ENCODE measurements at places on chromosomes 5 and 9.

DNA sequence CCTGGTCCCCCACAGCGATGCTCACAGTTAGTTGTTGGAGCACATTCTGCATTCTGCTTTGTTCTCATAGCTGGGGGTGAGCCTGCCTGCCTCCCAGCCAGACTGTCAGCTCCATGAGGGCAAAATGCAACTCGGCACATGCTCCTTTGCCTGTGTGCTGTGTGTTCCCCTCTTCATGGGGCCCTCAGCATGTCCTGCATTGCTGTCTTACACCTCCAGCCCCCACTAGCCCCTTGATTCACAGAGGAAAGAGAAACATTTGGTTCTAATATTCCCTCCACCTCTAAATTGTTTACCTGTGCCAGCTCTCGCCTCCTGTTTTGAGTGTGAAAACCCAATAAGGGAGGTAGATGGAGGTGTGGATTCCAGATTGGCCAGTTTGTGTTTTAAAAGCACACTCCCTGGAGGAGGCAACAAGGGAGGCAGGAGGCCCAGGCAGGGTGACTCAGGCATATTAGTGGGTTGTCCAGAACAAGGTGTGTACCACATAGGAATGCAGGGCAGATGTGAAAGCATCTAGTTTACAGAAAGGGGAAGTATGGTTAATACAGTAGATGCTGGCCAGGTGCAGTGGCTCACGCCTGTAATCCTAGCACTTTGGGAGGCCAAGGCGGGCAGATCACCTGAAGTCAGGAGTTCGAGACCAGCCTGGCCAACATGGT lies 224.6 kb downstream of the AGTPBP1 start:
- DNase-seq = no peak

GRCh38 chr5:150488519-150489359 lies 19.2 kb upstream of the NDST1 start:
- DNase-seq = no peak

- no peak for DNase-seq
Observed at GRCh38 chr5:83145882-83146331, 68.6 kb downstream of the XRCC4 start.

DNA sequence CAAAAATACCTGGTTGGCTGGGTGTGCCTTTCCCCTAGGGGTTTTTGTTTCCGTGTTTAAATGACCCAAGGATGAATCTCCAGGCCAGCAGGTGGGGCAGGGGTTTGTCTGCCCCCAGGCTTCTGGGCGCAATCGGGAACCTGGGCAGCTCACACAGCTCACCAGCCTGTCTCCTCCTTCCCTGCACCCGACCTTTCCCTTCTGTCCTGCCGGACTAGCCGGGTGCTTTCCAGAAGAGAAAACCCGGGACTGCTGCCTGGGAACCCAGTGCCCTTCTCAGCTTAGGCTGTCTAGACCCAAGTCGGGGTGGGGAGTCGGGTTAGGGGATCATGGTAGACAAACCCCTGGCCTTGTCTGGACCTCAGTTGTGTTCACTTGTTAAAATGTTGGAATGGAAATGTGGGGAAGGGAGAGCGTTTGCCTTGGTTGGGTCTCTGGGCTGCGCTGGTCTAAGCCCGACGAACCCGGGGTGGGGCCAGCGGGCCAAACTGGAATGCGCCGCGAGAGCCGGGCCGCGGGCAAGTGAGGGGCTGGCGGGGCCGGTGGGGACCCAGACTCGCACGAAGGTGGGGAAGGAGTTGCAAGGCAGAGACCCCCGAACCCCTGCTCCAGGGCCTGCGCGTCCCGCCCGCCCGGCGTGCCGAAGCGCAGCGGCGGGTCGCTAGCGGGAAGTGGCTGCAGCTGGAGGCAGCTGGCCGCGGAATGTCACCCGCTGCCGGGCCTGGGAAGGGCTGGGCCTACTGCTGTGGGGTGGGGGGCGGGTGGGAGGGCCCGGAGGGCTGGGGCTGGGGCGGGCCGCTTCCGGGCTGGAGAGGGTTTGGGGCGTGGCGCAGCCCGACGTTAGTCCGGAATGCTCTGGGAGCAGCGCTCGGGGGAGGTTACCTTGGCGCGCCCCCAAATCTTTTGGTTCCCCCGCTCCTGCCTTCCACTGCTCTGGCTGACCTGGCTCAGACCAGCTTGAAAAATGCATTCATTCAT lies 84.6 kb downstream of the DAB2IP start:
- no peak for DNase-seq

GRCh38 chr5:28523888-28524635 lies 1485.7 kb upstream of the CDH9 start:
- no peak for DNase-seq

- no peak for DNase-seq
Observed at GRCh38 chr5:79636981-79637733, 24.9 kb downstream of the TENT2 start.

DNA sequence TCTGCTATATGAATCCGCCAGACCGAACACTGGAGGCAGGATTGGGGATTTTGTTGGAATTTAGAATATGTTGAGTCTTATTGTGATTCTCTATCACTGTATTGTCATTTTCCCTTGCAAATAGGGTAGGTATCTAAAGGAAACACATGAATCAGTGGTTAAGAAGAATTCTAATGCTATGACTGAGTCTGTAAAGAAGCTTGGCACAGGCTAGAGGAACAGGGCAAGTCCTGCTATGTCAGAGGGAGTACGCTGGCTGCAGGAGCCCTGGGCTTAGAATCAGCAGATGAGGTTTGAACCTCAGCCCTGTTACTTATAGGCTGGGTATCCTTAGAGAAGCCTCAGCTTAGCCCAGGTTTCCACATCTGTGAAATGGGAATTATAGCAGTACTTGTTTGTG lies 198.1 kb downstream of the NR3C1 start:
- DNase-seq = no peak

- DNase-seq = no peak
Observed at GRCh38 chr9:13957089-13957488, 356.9 kb downstream of the NFIB start.

GRCh38 chr9:133003671-133004090 lies 25.2 kb downstream of the GFI1B start:
- no peak for DNase-seq

GRCh38 chr5:179716286-179716685 lies 16.3 kb upstream of the MAML1 start:
- no peak for DNase-seq

GRCh38 chr9:96460882-96461281 lies 10.9 kb downstream of the HABP4 start:
- no peak for DNase-seq

DNA sequence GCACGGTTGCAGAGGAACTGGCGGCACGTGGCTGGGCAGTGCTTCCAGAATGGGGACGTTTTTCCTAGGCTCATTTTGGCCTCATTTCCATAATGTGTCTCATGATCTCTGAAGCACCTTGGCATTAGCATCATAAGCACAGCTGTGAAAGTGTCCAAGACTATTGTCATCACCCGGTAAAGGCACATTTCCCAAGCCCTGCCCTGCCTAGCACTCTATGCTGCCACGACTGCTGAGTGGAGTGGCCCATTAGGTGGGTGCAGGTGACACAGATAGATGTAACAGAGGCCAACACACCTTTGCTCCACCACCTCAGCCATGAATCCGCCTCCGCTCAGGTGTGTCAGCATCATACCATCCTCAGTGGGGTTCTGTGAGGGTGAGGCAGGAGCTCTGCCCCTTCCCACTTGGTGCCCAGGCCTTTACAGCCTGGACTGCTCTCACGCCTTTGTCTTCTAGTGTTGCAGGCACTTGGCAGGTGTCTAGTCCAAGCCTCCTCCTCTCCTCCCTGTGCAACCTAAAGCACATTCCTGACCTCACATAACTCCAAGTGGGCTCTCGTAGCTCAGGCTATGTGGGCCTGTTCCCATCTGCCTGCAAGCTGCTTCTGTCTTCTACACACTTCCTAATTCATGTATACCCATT lies 213.0 kb downstream of the FSTL4 start:
- DNase-seq = no peak

Data from HEK293T (cell line).